ENCODE measurements at places on chromosomes 1 and 21. TPM values are rescaled to one million over a fixed set of nuclear protein-coding genes. Genes with fewer than 3 reads are reported as not detected.

GRCh38 chr21:33113131-33113530 lies 43.2 kb downstream of the OLIG1 start:
- no peak for DNase-seq

DNA sequence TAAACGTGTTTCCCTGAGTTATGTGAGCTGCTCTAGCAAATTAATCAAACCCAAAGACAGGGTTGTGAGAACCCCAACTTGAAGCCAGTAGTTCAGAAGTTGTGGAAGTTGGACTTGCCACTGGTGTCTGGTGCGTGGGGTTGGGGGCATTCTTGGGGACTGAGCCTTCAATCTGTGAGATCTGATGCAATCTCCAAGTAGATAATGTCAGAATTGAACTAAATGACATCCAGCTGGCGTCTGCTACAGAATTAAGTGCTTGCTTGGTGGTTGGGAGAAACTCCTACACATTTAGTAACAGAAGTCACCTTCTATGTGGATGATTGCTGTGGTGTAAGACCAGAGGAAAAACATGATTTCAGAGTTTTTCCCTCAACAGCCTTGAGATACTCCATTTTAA lies 207.4 kb downstream of the FGGY start:
- no peak for DNase-seq

- DNase-seq, result no peak
These were observed 7.3 kb upstream of the FUCA1 start for GRCh38 chr1:23875382-23875781.

DNA sequence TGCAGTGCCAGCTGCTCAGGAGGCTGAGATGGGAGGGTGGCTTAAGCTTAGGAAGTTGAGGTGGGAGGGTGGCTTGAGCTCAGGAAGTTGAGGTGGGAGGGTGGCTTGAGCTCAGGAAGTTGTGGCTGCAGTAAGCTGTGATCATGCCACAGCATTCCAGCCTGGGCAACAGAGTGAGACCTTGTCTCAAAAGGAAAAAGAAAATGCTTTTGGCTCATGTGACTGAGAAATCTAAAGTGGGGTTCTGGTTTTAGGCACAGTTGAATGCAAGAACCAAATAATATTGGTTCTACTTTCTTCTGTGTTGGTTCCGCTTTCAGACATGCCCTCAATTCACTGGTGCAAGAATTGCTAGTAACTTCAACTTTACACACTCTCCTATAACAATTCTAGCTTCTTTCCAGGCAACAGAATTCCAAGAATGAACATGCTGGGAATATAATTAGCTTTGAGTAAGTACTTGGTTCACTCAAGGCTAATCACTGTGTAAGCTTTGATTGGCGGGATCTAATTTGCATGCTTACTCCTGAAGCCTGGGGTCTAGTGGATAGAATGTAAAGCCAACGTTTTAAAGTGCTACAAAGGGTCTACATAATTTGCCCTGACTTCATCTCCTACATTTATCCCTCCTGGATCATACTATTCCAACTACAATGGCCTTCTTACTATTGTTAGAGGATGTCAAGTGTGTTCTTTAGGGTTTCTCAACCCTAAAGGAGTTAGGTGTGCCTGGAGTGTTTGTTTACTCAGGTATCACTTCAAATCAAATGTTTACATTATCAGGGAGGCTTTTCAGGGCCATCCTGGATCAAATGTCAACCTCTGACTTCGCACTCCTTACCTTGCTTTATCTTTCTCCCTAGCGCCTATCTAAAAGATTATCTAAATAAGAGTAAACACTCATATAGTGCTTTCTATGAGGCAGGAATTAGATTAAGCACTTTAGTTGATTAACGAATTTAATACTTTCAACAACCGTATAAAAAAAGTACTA lies 115.1 kb downstream of the SLC16A1 start:
- peak; percentile 74 for DNase-seq

HUNK gene
- 0.33 TPM for total RNA-seq

CBR3 gene
- total RNA-seq, result 17.2 TPM

Measured in activated CD4-positive, alpha-beta T cell treated with anti-CD3 and anti-CD28 coated beads, Interleukin-2, amount 10 ng/mL, durations not matched to agents 24 days and 14 days (primary cell).